Anterior cingulate cortex (tissue), 58 donors: ENCODE measurements at places on chromosomes 12 and 14.

DNA sequence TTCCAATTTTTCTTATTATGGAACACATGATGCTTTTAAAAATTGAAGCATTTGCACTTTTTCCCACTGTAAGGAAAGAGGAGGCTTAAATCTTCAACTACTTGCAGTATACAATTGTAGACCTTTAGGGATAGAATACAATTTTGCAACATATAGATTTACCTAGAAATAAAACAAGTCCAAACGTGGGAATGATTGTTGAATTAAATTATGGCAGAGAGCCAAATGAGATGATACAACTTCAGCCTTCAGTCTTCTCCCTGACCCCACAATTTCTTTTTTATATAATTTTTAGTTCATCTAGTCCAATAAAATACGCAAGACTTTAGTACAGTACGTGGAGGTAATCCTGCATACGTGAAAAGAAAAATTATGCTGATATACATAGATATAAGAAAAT, 666.5 kb downstream of the SLC16A7 start:
- DNase-seq, result no peak

DNA sequence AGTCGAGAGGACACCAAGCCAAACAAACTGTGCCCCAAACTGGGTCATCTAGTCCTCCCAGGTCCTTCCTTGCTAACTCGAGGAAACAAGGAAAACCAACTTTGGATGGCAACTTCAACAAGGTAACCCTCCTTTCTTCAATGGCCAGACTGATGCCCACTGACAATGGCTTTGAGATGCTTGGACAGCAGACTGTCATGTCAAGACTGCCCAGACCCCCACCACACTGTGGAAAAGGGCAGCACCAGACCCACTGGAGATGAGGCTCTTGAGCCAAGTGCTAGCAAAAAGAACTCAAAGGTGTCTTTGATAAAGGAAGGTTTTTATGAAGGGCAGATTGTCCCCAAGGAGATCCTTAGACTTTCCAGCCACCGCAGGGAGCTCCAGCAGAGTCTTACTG, 9.0 kb upstream of the CDH24 start:
- no peak for DNase-seq

GRCh38 chr12:64256166-64256800, 34.2 kb upstream of the KICS2 start:
- no peak for DNase-seq

- DNase-seq, result no peak
These were observed 1.4 kb downstream of the ADIPOR2 start for GRCh38 chr12:1692226-1692625.

DNA sequence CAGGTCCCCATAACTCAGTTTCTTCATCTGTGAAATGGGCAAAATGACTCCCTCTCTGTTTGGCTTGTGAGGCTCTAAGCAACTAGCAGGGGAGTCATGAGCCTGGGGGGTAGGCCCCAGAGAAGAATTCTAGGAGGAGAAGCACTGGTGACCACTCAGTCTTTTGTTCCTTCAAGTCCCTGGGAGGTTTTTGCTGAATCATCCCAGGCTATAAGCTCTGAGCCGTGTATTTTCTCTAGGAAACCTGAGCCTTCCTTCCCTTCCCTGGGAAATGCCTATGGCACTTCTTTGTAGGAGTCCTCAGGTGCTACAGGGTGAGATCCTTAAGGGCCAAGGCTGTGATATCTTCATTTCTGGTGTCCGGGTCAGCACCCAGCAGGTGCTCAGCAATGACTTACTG, 4.5 kb downstream of the RPH3A start:
- no peak for DNase-seq

- DNase-seq, result no peak
These were observed 151.1 kb downstream of the CEP83 start for GRCh38 chr12:94308612-94309011.

GRCh38 chr14:78162202-78162601, 8.0 kb upstream of the NRXN3 start:
- no peak for DNase-seq

- DNase-seq, result no peak
These were observed 83.3 kb upstream of the SLC38A4 start for GRCh38 chr12:46908936-46909635.

- no peak for DNase-seq
These were observed 7.4 kb downstream of the RAN start for GRCh38 chr12:130879212-130879686.

- DNase-seq, result no peak
These were observed 324.3 kb downstream of the CACNA1C start for GRCh38 chr12:2376908-2377657.

GRCh38 chr12:120529641-120530417, 871 bp upstream of the COQ5 start:
- no peak for DNase-seq

GRCh38 chr12:16229676-16230075, 47.8 kb downstream of the SLC15A5 start:
- no peak for DNase-seq

- DNase-seq, result no peak
These were observed 248.6 kb downstream of the BCL11B start for GRCh38 chr14:99023371-99023770.

DNA sequence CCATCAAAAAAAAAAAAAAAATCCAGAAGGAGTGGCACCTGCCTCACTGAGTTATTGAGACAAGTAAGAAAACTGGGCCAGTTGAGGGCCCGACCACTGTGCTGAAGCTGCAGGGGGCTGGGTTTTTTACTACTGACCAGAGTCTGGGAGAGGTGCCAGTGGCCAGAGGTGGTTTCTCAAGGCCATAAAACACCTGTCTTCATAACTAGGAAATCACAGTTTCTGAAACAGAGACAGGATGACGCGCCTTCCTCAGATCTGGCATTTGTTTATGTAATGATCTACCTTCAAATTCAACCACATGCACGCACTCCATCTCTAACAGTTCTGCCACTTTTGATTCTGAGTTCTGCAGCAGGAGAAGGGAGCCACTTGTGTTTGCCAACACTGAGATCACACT, 12.7 kb downstream of the TSPAN11 start:
- no peak for DNase-seq

DNA sequence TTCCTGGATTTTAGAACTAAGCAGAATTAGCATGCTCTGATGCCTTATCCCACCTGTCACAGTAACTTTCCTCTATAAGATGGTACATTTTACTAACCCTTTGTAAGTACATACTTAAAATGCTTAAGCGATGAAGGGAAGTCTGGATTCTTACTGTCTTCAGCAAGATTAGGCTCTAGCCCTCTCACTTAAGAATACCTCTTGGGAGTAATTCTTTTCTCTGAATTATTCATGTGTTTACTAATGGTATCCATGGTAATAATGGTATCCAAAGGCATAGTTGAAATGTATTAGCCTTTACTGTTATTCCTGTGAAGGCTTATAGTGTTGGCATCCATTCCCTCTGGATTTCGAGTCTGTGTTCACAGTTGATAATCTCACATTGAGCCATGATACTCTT, 176.9 kb downstream of the MON2 start:
- DNase-seq, result no peak

DNA sequence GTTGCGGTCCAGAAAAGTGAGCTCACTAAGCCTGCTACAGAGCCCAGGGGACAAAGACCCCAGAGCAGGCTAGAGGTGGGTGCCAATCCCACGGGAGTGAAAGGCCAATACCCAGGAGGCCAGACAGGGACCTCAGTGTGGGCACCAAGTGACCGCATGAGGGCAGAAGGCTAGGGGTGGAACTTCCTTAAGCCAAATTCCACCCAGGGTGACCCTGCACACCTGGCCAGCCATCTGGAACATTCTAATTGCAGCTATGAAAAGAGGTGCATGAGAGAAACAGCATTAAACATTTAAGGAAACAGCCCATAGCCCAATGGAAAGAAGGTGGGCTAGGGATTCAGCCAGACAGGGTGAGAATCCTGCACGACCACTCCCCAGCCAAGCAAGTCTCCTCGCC, 19.4 kb downstream of the GLTP start:
- DNase-seq, result no peak

DNA sequence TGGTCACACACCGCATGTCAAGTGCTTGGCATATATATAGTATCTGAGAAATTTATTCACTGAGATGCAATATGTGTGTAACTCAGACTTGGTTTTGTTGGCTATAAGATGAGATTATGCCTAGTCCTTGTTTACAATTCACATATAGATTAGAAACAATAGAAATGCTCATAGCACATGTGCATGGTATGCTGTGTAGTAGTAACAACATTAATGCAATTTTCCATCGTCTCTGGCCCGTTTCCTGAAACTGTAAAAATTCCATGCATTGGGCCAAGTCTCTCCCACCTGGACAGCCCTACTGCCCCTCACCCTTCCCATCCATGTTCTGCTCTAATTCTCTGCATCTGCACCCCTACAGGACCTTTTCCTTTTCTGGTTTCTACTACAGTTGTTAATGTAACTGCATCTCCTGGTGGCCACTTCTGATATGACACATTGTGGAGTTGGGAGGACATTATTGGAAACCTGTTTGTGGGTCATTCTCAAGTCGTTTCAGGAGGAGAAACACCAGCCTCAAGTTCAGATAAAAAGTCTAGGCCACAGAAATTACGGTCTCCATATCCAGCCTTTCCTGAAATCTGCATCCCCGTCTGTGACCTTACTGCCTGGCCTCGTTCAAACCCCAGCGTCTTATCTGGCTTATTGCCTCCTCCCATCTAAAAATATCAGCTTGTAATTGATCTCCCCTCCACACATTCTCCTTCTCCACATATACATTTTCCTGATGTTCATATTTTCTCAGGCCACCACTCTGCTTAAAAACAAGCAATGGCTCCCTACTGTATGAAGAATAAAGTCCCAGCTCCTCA, 37.5 kb downstream of the EMP1 start:
- DNase-seq, result no peak

- DNase-seq, result no peak
These were observed 31.8 kb downstream of the PPM1H start for GRCh38 chr12:62903151-62903550.

DNA sequence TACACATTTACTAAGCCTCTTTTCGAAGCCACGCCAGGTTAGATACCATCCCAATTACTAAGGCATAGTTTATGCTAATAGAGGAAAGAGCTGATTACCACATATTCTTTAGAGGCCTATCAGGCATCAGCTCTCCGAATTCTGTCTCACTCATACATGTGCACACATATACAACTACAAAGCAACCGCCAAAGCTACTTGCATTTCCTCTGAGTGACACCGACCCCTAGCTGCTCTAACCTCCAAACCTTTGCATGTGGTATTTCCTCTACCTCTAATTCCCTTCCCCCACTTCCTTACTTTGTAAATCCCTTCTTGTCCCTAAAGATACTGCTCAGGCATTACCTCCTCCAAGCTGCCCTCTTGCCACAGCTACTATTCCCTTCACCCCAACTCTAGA, 107.2 kb downstream of the DUSP6 start:
- no peak for DNase-seq

- DNase-seq, result no peak
These were observed 18.6 kb downstream of the PELI2 start for GRCh38 chr14:56136571-56137452.

GRCh38 chr12:132634411-132634990, 15.9 kb downstream of the P2RX2 start:
- DNase-seq, result no peak

DNA sequence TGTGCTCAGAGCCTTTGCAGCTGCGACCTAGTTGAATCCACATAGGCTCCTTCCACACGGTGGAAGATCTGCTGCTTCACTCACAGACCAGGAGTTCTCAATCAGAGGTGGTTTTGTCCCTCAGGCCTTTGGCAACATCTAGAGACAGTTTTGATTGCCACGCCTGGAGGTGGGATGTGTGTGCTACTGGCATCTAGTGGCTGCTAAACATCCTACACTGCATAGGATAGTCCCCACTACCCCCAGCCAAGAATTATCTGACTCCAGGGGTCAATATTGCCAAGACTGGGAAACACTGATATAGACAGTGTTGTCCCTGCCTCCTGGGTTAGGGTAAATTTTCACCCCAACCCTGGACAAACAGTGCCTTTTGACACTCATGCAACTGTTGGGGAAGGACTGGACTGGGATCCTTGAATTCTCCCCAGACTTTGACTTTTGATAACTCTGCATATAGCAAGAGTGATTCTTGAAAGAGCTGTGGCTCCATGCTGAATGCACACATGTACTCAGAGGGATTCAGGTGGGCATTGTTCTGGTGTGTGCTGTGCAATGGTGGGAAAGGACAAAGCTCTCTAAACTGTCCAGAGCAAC, 39.8 kb downstream of the BAZ2A start:
- no peak for DNase-seq

DNA sequence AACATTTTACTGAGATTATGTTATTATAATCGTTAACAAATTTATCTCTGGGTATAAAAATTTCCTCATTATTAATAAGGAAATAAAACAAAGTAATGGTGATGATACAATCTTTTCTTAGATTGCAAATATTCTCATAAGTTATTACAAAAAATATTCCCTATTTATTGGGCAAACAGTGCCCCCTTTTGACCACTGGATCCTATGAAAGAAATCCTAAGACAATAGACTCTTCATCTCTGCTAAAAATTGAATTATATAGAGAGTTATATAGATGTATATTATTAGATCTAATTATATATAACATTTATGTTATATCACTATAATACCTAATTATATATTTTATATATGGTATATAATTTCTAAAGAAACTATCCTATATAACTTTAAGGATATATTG, 94.2 kb upstream of the FGD4 start:
- no peak for DNase-seq

DNA sequence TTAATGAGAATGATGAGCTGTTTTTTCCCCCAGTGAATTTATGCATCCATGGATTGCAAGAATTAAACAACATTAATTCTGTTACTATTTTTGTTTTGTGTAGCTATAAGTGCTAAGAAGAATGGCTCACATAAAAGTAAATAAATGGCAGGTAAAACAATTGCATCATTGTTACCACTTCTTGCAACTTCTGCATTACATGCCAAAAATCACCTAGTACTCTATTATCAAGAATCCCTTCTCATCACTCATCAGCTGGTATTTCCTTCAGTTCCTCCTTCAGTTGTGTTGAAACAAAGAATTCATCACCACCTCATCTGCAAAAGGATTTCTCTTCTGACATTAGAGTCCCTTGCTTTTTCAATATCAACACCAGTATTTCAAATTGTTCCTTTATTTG, 773 bp downstream of the A2M start:
- DNase-seq, result no peak

DNA sequence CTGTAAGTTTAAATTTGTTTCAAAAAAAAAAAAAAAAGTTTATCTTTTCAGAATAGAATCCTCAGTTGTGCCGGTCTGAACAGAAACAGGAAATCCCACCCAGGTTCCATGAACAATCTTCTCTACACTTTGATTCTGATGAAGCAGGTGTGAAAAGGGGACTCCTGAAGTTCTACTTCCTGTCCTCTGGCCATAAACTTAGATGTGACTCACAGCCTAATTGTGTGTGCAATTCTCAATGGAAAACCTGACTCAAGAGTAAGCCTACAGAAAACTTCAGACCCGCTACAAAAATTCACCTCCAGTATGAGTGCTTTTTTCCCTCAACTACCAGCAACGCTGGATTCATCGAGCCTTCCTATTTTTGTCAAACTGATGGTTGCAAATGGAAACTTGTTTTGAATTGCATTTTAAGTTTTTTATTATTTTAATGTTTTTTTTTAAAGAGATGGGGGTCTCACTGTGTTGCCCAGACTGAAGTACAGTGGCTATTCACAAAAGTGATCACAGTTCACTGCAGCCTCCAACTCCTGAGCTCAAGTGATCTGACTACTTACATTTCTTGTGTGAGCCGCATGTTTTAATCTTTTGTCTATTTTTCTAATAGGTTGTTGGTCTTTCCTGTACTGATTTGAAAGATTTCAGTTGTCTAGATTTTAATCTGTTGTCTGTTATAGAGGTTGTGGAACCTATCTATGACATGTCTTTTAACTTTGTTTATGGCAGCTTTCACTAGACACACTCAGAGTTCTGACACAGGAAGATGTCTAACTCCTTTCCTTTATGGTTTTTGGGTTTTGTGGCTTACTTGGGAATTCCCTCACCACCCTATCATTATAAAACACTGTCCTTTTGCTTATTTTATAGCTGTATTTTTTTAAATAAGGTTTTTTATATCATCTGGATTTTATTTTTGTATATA, 37.6 kb downstream of the ATG14 start:
- no peak for DNase-seq
